Amniotic epithelial cell (primary cell): ENCODE measurements at places on chromosomes 5 and 9.
A peak's percentile ranks its signal among the peaks of the same experiment; 100 is the strongest.

GRCh38 chr5:35694481-35694880 is 76.8 kb downstream of the SPEF2 start:
- DNase-seq = no peak

DNA sequence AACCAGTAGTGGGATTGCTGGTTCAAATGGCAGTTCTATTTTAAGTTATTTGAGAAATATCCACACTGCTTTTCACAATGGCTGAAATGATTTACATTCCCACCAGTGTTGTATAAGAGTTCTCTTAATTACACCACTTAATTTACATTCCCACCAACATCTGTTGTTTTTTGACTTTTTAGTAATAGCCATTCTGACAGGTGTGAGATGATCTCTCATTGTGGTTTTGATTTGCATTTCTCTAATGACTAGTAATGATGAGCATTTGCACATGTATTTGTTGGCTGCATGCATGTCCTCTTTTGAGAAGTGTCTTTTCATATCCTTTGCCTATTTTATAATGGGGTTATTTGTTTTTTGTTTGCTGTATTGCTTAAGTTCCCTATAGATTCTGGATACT is 688.3 kb downstream of the PRR16 start:
- DNase-seq = no peak

- no peak for DNase-seq
These were observed 138.7 kb upstream of the PPP1R26 start for GRCh38 chr9:135340726-135341475.

DNA sequence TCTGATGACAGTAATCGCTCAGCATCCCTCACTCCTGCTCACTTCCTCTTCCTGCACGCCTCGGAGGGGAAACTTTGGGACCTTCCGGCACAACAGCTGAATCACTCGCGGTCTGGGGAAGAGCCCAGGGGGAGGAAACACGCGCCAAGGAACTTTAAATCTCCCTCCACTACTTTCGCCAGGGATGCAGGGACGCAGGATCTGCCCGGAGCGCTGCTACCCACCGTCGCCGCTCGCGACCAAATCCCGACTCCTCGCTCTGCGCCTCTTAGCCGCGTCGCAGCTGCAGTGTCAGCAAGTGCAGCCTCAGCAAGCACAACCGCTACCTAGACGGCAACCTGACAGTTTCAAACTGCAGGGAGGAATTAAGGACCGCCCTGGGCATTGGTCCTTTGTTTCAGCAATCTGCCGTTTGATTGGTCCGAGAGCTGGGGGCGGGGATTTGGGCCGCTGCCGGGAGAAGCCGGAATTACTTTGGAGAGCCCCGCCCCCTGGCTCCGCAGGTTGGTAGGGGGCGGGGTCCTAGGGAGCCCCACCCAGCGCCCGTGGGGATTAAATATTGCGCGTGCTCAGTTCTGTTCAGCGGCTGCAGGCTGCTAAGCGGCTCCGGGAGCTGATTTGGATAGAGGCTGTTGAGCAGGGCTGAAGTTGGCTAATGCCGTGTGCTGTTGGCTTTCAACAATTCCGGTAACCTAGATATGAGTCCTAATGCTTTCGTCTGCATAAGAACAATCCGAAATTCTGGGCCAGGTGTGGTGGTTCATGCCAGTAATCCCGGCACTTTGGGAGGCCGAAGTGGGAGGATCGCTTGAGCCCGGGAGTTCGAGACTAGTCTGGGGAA is at the start of gene POC5:
POC5 (minus strand) TSS at position 356 of the 841 bp plus-strand sequence. CDS start 4,500 bp downstream, outside the sequence.
- DNase-seq = peak; percentile 93

DNA sequence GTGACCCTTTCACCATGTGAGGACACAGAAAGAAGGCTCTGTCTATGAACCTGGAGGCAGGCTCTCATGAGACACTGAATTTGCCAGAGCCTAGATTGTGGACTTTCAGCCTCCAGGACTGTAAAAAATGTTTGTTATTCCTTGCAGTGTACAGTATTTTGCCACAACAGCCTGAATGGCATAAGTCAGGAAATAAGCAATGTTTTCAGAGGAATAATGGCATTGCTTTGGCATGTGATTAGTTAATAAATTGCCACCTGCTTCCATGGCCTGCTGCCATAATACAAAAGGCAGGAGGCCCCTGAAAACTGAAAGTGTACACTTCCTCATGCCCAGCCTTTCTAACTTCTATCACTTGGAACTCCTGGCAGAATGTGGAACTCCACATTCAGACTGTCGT is 408.1 kb downstream of the GADD45G start:
- no peak for DNase-seq

DNA sequence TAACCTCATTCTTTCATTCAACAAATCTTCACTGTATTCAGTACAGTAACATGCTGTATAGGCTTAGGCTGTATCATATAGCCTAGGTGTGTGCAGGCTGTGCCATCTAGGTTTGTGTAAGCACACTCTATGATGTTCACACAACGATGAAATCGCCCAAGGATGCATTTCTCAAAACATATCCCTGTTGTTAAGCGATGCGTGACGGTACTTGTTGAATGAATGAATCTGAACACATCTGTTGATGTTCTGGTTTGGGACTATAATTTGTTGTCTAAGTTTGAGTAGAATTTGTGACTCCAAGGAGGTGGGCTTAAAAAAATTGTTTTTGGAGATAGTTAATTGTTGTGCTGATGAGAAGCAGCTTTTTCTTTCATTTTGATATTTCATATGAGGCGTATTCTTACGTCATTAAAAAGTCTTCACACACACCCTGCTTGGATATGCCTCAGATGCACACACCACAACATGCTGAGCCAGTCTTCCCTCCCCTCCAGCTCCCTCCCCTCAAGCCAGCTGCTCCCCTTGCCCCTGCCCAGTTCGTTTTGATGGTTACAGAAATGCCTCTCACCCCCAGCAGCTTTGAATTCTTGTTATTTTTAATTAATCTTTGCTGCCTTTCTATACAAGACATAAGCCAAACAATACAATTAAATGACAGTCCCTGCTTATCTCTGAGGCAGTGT is 5.5 kb upstream of the PSAT1 start:
- no peak for DNase-seq

DNA sequence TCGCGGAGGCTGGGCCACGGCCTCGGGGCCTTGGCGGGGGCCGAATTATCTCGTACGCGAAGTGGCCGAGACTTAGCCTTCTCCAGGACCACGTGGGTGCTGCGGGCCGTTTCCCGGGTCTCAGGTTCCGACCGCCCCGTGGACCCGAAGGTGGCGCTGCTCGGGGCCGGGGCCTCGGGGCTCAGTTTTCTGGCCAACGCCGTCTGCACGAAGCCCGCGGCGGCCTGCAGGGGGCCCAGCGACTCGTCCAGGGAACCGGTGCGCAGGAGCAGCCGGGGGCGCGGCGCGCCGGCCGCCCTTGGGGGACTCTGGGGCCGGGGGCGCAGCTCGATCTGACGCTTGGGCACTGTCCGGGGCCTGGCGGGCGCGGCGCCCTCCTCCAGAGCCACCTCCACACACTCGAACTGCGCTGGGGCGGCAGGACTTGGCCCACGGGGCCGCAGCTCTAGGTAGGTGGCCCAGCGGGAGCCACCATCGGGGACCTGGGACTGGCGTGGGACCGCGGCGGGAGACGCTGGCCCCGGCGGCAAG is 716 bp downstream of the PROB1 start:
- DNase-seq = no peak

- no peak for DNase-seq
These were observed 28.5 kb downstream of the KCNMB1 start for GRCh38 chr5:170360709-170361108.

- DNase-seq = no peak
These were observed 338.6 kb downstream of the PTPRD start for GRCh38 chr9:10274175-10274574.

GRCh38 chr5:139383993-139384590 is 995 bp upstream of the SLC23A1 start:
- DNase-seq = no peak

- no peak for DNase-seq
These were observed 248.3 kb downstream of the GADD45G start for GRCh38 chr9:89853161-89853560.

- DNase-seq = no peak
These were observed 318.8 kb downstream of the PIK3R1 start for GRCh38 chr5:68534131-68534940.

- peak; percentile 86 for DNase-seq
These were observed 8.4 kb upstream of the IL6ST start for GRCh38 chr5:56003179-56003578.

- no peak for DNase-seq
These were observed 584 bp upstream of the PIP5K1B start for GRCh38 chr9:68704498-68704813.

DNA sequence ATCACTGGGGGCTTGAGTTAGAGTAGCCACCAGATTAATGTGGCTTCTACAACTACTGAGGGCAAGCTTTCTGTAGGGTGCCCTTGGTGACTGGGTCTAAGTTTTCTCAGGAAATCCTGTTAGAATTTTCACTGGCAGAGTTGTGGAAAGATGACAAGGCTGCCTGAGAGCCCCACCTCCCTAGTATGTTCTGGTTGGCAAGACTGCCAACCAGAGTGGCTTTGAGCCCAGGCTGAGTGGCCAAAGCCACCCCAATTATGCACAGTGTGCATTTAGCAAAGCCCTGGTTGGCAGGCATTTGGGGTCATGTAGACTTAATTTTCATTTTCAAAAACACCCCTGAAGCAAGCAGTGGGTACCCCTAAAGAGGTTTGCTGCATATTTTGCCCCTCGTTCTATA is 136.7 kb upstream of the HAPLN1 start:
- DNase-seq = no peak

DNA sequence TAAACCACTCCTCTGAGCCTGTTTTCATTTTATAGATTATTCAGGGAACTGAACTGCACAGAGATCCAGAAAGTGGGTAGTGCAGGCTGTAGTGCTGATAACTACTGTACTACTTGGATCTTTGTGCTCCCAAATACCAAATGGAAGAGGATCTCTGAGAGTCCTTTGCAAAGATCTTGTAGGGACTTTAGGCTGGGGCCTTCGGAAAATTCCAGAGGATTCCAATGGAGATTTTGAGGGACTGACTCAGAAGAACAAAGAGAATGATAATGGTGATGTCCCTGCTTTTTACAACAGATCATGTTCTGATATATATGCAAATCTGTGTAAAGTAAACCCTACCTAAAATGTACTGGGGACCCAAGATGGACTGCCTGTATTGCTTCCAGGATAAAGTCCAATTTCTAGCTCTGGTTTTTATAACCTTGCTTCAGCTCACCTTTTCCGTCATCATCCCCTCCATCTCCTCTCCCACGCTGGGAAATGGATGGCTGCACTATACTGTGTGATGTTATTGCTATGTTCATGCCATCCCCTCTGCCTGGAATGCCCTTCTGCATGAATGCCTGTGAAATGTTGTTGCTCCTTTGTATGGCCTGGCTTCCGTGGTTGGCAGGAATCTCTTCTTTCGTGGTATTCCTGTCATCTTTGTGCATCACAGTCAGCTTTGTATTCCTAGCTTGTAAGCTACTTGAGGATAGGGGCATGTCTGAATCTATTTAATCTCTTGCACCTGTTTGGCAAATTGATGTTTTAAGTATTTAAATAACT is 9.7 kb upstream of the PSMD5 start:
- peak; percentile 14 for DNase-seq

DNA sequence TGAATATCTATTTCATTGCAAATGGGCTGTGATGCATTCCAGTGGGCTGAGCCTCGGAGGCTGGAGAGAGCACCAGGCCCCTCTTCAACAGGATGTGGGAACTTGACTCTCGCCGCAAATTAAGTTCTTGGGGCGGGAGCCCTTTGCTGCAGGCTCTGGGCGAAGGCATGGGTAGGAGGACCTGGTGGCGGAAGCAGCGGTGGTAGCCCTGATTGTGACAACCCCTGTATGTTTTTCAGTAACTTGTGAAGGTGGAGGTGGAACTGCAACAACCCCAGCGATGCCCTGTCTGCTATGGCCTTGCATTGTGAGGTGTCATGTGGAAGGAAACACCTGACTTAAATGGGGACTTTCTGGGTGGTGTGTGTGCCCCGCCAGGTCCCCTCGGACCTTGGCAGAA is 9.4 kb downstream of the FYB1 start:
- DNase-seq = no peak

DNA sequence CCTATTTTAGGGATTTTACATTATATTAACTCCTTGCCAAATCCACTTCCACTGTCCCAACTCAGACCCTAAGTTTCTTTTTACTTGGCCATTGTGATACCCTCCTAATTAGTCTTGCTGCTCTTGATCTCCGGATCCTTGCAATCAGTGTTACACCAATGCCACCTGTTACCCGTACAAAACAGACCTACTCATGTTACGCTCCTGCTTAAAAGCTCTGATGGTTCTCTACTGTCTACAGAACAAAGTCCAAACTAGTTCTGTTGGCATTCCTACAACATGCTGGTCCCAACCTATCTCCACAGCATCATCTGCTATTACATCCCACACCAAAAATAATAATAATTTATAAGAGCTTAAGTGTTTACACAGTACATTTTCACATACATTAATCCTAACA is 9.8 kb downstream of the ECPAS start:
- no peak for DNase-seq

DNA sequence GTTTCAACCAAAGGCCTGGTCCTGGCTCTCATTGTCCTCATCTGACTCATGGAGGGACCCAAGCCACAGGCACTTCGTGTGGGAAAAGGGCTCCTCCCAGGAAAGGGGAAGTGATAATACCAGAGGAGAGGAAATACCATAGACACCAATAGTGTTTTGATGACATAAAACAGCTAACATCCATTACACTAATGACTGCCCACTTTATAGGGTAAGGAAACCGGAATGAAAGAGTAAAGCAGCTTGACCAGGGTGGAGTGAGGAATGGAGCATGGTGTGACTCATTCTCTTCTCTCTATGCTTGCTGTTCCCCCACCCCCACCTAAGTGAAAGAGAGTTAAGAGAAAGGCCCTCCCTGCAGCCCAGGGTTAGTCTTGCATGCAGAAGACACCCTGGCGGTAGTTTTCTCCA is 67.4 kb upstream of the HRH2 start:
- DNase-seq = no peak

DNA sequence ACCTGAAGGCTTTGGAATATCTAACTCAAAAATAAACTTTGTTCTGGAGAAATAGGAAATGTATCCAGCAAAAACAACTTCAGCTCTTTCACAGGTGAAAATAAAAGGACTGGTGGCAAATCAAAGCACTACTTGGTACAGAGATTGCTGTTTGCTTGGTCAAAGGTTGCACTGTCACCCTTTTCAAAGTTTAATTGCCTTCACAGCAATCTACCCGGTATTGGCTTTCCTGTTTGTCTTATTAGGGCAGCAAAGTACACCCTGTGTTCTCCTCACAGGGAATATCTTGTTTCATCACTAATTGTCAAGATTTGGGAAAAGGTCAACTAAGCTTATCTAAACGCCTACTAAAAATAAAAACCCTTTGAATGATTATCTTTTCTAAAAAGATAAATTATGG is 214.1 kb upstream of the ADCY2 start:
- no peak for DNase-seq

GRCh38 chr5:169531631-169532030 is 51.9 kb upstream of the SPDL1 start:
- DNase-seq = no peak

DNA sequence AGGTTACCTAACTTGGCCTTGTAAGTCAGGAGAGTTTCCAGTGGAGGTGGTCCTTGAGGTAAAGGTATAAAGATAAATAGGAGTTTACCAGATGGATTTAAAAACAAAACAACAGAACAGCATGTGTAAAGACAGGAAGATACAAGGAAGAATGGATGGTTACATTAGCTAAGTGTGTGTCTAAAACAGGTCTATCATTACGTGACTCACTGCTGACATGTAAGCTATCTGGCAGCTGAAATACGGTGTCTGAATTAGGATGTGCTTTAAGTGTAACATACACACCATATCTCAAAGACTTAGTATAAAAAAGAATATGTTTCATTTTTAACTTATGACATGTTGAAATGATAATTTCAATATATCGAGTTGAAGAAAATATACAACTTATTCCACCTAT is 405.1 kb upstream of the ADAMTSL1 start:
- DNase-seq = no peak

- no peak for DNase-seq
These were observed 79.9 kb downstream of the SMIM23 start for GRCh38 chr5:171865471-171865870.
